ENCODE measurements at places on chromosomes 11 and 22. TPM values are rescaled to one million over a fixed set of nuclear protein-coding genes. Genes with fewer than 3 reads are reported as not detected.

DGAT2 gene
- 11.7 TPM for total RNA-seq

GSTT2 gene
- total RNA-seq: not detected

GRM5 gene
- not detected for total RNA-seq

SNX32 gene
- total RNA-seq: 0.43 TPM
